Activated T-cell treated with anti-CD3 and anti-CD28 coated beads for 48 hours (primary cell): ENCODE measurements at places on chromosomes 4 and X.

GRCh38 chrX:123801901-123802300 is 58.0 kb upstream of the XIAP start:
- no peak for DNase-seq

DNA sequence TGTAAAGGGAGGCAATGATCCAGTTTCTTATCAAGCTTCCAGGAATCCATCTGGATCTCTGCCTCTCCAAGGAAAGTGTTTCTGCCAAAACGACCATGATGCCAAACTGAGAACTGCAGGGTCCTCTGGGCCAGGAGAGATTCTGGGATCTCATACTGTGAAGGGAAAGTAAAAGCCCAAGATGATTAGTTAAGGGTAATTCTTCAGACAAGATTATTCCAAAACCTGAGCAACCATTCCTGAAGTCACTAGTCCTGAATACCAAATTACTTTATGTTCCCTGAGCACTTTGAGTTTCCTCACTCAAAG is 42.0 kb downstream of the SRPX2 start:
- no peak for DNase-seq

GRCh38 chr4:174910271-174910670 is 7.9 kb upstream of the ADAM29 start:
- no peak for DNase-seq

GRCh38 chr4:154276496-154276895 is 215.1 kb downstream of the DCHS2 start:
- no peak for DNase-seq

GRCh38 chrX:148599404-148599803 is 99.0 kb downstream of the AFF2 start:
- no peak for DNase-seq

GRCh38 chrX:40094041-40094899 is 3.5 kb downstream of the BCOR start:
- DNase-seq, result no peak

GRCh38 chr4:6225469-6225868 is 25.1 kb upstream of the JAKMIP1 start:
- DNase-seq, result no peak

GRCh38 chr4:10031668-10032590 is 10.6 kb upstream of the SLC2A9 start:
- DNase-seq, result no peak

- no peak for DNase-seq
Observed at GRCh38 chrX:136199365-136199764, 51.8 kb downstream of the MAP7D3 start.

DNA sequence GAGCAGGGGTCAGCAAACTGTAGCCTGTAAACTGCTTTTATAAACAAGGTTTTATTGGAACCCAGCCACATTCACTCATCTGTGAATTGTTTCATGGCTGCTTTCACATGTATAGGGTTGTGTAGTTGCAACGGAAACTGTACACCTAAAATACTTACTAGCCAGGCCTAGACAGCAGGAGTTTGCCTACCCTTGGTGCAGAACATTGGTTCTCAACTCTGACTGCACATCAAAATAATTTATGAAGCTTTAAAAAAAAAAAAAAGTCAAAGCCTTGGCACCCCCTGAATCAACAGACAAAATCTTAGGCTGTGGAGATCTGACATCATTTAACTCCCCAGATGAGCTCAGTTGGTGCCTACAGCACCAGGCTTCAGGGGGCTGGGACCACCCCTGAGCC is 27.8 kb downstream of the ADGRA3 start:
- no peak for DNase-seq

DNA sequence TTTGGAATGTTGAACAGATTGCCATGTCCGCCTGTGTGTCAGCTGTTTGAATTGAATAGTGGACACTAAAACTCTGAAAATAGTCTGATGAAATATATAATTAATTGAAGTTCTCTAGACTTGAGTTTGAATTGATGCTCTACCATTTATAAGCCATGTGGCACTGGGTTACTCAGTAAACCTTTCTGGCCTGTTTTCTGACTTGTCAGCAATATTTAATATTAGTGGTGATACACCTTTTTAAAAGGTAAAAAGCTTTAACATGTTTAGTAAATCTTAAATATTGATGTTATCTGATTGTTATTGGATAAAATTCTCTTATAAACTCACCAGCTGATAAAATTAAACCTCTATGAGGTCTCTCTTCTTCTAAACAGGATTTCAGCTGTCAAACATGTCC is 695.4 kb upstream of the HS3ST1 start:
- no peak for DNase-seq

GRCh38 chr4:184288451-184289178 is 70.9 kb upstream of the ENPP6 start:
- no peak for DNase-seq

DNA sequence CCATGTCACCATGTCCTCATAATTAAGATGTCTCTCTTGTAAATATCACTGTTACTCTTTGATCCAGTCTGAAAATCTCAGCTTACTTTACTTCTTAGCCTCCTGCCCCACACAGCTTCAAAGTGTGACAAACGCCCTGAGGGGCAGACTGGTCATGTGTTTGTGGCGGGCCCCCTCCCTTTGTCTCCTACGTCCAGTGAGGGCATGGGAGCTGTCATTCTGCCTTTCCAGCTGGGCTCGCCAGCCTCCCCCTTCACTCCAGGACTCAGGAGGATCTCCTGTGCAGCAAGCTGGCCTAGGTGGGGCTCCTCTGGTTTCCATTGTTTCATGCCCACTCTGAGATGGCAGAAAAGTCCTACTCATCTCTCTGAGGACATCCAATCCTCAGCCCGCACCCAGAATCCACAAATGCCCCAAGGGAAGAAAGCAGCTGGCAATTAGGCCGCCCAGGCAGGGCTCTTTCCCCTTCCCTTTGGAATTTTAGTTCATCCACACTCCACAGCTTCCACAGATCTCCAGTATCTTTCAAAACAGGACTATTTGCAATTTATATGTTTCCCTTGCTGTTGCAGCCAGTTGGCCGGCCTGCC is 86.4 kb upstream of the C4orf50 start:
- DNase-seq, result no peak

- no peak for DNase-seq
Observed at GRCh38 chrX:29587107-29587506, 628.3 kb upstream of the MAGEB2 start.

- DNase-seq, result no peak
Observed at GRCh38 chrX:55451626-55451989, 319 bp upstream of the MAGEH1 start.

DNA sequence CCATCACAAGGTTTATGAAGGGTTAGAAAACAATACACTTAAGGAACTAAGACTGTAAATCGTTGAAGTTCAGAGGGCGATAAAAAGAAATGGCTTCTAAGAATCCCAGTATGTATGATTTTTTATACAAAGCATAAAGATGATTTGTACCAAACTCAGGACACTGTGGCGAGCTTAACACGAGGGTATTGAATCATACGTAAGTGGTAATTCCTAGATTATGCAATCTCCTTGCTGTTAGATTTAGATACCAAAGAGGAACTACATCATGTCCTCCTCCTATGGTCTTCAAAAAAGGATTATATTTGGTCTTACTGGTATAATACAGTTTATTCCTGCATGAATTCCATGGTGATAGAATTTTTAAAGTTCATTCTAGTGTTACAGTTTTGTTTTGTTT is 23.9 kb downstream of the NFKB1 start:
- DNase-seq, result no peak

DNA sequence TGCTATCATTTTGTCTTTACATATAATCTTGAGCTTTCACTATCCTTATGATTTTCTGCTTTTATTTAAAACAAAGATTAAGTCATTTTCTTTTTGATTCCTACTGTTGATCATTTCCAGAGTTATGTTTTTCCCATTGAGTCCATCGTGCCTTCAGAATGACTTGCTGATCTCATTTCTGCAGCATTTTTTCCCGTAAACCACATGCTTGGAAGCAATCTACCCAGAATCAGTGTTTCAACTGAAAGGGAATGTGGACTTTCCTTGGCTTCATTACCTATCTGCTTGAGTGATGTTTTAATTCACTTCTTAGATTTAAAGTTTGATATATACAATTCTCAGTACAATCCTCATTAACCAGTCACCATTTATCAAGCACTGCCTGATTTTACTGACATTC is 192.4 kb upstream of the FSTL5 start:
- no peak for DNase-seq

DNA sequence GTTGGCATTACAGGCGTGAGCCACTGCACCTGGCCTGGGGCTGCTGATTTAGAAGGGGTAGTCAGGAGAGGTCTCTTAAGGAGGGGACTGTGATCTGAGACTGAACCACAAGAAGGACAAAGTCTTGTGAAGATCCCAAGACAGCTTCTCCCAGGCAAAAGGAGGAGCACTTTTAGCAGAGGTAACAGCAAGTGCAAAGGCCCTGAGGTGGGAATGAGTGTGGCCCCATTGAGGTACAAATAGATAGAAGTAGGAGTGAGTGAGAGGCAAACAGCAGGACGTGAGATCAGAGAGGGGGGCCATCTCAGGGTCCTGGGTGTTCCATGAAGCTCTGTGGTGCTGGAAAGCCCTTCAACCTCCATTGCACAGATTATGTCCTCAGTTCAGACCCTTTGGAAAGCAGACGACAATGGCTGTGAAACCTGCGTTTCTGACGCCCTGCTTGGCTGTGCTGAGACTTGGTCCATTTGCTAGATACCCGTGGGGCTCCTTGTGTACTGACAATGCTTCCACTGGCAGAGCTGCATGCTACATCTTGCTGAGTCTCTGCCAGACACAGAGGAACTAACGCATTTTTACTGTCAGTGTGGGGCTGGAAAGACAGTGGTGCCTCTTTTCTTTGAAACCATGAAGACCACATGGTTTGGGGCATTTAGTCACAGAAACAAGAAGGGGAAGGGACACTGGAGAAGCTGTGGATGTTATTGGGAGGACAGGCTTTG is 1.3 kb upstream of the CCKAR start:
- no peak for DNase-seq

DNA sequence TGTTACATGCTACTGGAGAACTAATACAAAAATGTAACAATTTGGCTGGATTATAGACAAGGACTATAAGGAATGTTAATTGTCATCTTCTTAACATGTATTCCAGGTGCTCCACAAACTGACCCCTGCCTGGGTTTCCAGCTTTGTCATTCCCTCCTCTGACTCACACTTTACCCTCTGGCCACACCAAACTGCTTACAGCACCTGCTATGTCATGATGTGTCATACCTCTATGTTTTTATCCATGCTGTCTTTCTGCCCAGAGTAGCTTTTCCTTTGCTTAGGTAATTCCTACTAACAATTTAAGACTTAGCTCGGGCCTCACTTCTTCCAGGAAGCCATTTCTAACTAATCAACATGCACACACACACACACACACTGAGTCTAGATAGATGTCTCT is 14.0 kb upstream of the SHROOM4 start:
- no peak for DNase-seq
